Type B pancreatic cell (in vitro differentiated cells): ENCODE measurements at places on chromosomes 12 and 14.

- DNase-seq, result no peak
Measured at GRCh38 chr12:27164330-27165040, 79.6 kb upstream of the STK38L start.

DNA sequence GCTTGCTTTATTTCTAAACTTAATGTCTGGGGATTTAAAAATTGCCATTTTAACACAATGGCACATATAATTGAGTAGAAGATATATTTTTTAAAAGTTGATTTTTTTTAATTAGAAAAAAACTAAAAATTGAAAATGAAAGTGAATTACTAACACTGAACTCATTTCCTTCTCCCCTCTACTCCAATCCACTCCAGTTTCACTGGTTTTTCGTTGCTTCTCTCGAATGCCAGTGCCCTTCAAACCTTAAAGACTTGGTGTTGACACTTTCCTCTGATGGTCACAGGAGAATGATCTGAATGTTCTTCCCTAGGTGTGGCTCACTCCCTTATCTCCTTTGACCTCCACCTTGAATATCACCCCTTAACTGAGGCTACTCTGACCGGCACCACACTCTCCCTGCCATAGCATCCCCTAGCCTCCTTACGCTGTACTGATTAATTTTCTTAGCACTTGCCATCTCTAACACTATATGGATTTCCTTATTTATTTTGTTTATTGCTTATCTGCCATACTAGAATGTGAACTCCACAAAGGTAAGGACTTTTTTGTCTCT, 107.1 kb downstream of the LIN7A start:
- no peak for DNase-seq

DNA sequence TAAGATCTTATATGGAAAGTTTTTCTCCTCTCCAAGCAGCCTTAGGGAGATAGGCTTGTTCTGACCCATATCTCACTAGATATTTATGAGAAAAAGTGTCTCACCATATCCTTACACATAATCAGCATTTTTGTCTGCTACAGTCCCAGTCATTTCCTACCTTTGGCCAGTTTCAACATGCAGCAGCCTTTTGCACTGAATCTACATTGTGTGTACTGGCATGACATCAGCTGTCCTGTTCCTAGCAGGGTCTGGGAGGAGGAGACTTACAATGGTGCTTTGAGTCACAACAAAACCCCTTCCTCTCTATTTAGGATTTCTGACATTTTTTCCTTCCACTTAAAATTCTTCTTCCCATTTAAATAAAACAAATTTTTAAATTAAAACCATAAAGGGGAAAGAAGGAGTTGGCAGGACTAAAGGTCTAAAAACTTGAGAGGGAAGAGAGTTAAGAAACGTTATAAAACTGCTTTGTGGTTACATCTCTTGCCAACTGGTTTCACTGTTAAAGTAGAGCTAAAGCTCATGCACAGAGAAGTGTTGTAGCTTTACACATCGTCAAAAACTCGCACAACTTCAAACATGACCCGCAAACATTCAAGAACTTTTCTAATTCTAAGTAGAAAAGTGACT, 53.3 kb upstream of the CERS5 start:
- no peak for DNase-seq

- DNase-seq, result no peak
Measured at GRCh38 chr14:22492622-22493542, 96.1 kb downstream of the DAD1 start.

- DNase-seq, result no peak
Measured at GRCh38 chr12:25101092-25101445, 93.9 kb downstream of the DNAI7 start.
